Stimulated activated CD4-positive, alpha-beta T cell treated with anti-CD3 and anti-CD28 coated beads, Interleukin-4, amount 100 ng/mL, for 1 hour (primary cell): ENCODE measurements at places on chromosomes 2 and 18.

DNA sequence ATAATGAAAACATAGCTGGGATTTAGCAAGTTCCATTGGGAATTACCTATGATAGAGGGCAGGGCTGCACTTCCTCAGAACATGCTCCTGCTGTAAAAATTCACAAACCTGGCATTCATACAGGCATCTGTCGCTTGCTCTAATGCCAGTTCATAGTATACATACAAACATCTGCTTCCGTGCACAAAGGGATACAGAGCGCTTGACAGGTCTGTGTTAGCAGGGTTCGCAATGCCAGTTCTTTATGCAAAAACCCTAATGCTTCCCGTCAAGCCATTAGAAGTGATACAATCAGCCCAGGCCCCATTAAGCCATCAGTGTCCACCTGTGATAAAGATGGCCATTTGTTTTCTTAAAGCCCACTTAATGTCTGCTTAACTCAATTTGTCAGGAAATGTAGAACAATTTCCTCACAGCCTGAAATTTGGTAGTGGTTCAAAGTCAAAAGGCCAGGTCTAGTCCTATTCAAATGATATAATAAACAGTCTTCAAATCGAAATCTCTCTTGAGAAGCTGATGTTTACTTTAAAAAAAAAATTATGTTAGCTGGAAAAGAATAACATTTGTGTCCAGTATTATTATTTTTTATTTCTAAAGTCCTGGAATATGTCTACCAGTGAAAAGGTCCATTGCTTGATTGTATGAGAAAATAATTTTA is 556.3 kb downstream of the ARHGAP15 start:
- DNase-seq, result no peak

DNA sequence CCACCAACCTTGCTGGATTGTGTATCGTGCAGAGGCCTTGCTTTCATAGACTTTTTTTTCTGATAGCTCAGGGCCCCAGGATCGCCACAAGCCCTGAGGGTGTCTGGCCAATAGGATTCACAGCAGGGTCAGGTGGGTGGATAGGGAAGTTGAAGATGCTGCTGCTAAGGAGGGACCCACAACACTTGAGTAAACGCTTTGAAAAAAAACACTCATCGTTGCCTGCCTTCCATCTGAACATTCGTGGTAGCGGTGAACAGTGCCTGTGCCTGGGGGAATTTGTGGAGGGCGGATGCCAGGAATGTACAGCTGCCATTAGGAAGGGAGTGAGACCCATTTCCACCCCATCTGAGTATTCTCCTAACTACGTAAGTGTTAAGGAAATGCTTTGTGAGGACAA is 104.6 kb upstream of the TPO start:
- no peak for DNase-seq

DNA sequence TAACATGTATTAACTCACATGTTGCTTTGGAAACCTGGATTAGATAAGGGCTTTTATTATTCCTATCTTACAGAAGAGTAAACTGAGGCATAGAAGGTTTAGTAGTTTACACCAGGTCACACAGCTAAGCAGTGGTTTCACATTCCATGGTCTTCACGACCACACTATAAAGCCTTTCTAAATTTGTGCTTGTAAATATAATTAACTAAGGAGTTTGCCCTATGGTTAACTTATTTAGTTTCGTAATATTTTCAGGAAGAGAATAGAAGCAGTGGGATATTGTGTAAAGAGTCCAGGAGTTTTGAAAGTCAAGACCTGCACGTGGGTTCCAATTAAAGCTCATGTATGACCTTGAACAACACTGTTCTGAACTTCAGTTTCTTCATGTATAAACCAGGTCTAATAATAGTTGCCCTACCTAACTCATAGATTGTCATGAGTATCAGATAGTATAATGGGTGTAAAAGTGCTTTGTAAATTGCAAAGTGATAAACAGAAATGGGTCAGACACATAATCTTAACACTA is 19.5 kb upstream of the SOS1 start:
- no peak for DNase-seq

DNA sequence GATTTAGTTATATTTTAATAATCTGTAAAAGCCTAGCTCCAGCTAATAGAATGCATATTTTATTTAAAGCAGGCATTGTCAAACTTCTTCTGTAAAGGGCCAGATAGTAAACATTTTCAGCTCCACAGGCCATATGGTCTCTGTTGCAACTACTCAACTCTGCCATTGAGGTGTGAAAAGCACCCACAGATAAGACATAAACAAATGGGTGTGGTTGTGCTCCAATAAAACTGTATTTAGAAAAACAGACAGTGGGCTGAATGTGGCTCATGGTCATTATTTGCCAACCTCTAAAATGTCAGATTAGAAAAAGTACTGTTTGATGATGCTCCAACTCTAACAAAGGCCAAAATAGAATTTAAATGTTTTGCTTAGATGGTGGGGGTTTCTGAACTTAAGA is 519.9 kb downstream of the RNF144A start:
- no peak for DNase-seq

GRCh38 chr2:147382322-147382948 is 462.4 kb upstream of the ACVR2A start:
- DNase-seq, result no peak

GRCh38 chr2:45812011-45812500 is 160.6 kb downstream of the PRKCE start:
- no peak for DNase-seq
